Inflammatory macrophage treated with lipopolysaccharide for 1 hour (primary cell): ENCODE measurements at places on chromosomes 5 and 9.

DNA sequence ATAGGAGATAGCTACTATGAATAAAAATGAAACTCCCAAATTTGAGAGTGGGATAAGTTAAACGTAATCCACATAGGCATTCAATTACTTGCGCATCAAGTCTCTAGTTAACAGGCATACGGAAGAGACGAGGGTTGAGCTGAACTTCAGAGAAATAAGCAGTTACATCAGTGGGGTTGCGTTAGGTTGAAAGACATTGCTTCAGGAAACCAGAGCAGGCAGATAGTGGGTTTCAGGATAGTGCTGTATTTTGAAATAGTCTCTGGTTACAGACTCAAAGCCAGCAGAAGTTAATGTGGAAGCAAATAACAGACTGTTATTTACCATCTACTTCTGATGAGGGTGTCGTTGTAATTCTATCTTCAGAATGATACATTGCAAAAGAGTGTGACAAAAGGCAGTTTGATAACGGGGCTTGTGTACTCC, 533.4 kb downstream of the PDE4D start:
- DNase-seq: peak; percentile 63

DNA sequence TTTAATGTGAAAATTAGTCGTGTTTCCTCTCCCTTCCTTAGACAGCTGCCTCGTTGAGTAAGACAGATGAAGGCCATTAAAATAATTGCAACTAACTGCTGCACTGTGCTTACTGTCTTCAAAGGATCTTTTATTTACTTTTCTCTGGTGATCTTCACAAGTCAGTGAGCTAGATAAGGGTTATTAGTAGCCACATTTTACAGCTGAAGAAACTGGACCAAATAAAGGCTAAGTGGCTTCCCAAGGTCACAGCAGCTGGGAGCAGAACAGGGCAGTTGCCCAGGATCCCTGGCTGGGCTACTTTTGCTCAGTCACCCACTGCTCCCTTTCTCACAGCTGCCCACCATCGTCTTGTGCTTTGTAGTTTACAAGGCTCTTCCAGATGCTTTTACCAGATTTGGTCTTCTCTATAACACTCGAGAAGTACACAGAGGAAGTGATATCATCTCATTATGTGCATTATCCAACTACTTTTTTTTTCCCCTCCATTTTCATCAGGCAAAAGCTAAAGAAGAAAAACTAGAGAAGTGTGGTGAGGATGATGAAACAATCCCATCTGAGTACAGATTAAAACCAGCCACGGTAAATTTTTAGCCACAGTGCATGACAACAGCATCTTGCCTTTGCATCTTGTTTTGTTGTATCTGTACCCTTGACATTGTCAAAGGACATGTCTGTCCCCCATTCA, 61.8 kb downstream of the ERAP1 start:
- peak; percentile 21 for DNase-seq

- no peak for DNase-seq
These were observed 163.2 kb downstream of the TRIO start for GRCh38 chr5:14306329-14306815.

- no peak for DNase-seq
These were observed 98.0 kb downstream of the SLC25A46 start for GRCh38 chr5:110836851-110837250.

DNA sequence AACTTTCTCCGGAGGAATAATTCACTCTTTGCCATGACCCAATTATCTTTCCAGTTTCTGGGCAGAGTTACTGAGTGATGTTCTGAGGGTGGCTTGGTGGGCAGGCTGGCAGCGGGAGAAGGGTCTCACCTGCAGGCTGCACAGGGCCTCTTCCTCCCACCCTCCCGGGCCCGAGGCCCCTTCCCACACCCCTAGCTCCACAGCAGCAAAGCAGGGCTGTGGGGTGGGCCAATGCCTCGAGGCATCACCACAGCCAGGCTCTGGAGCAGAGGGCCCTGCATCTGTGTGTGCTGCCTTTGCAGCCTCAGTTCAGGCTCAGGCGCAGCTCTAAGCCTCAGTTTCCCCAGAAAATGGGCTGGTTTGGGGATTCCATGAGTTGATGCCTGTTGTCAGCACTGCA, 120.2 kb upstream of the FOXD4L5 start:
- DNase-seq: no peak

GRCh38 chr5:139670369-139671095, 22.4 kb downstream of the CXXC5 start:
- DNase-seq: no peak

- DNase-seq: no peak
These were observed 64.4 kb upstream of the ANGPTL2 start for GRCh38 chr9:127186806-127187205.

GRCh38 chr9:122695696-122696095, 20.8 kb downstream of the OR1L3 start:
- DNase-seq: no peak

GRCh38 chr9:136078498-136079011, 16.5 kb downstream of the NACC2 start:
- no peak for DNase-seq

- no peak for DNase-seq
These were observed 54.6 kb downstream of the FYB1 start for GRCh38 chr5:39164529-39165402.

DNA sequence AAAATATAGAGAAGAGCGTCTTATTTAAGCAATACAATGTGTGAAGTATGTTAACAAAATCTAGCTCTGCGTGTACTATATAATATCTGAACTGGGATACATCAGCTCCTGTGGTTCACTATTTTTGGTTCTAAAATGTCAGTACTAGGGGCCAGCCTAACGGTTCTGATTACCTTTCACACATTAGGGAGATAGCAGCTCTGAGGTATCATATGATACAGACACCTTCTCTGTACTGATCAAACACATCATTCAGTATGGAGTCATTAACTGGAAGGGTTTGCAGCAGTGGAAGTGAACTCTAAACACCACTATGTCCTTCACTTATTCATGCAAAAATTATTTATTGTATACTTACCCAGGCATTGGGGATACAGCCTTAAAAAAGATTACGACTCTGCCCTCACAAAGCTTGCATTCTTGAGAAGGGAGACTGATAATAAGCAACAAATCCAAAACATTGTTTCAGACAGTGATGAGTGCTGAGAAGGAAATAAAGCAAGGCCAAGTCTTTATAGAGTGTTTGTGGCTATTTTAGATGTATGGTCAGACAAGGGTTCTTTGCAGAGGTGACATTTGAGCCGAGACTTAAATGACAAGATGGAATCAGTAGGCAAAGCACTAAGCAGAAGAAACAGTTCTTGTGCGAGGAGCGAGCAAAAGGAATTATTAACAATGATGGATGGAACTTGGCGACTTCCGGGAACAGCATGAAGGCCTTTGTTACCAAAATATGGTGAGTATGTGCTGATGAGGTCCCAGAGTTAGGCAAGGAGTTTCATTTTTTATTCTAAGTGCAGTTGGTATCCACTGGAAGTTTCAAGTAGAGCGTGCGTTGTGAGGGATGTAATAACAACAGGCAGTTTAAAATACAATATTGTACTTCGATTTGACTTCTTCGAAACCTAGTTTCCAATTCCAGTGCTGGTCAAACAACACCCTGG, 1.8 kb upstream of the LNPEP start:
- no peak for DNase-seq

GRCh38 chr5:109805472-109805871, 115.7 kb downstream of the MAN2A1 start:
- no peak for DNase-seq

GRCh38 chr5:143341807-143342570, 61.5 kb downstream of the NR3C1 start:
- DNase-seq: peak; percentile 76

- no peak for DNase-seq
These were observed 379.7 kb downstream of the PSAT1 start for GRCh38 chr9:78676623-78677022.

- DNase-seq: no peak
These were observed 661.8 kb downstream of the DTWD2 start for GRCh38 chr5:118326481-118327045.
